Activated CD4-positive, alpha-beta T cell treated with anti-CD3 and anti-CD28 coated beads, Interleukin-2, amount 50 U/mL, for 4 hours (primary cell): ENCODE measurements at places on chromosomes 11 and 22.

GRCh38 chr11:67640021-67640757 is 626 bp upstream of the TBX10 start:
- peak; percentile 51 for DNase-seq

GRCh38 chr11:111353776-111354600 is 25.1 kb downstream of the POU2AF1 start:
- no peak for DNase-seq

DNA sequence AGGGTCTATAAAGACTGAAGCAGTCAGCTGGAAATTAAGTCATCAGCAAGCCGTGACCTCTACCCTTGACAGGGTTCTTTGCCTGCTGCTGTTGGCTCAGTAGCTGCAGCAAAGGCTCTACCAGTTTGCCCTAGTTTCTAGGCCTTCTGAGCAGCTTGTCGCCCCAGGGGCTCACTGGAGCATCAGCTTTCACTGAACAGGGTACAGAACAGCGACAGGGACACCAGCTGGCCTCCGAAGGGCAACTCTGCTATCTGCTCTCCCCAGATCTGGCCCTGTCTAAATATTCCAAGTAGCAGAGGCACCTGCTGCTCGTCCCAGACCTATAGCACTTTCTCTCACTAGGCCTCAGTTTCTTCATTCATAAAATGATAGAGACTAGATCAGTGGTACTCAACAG is 42.4 kb downstream of the SMCO4 start:
- no peak for DNase-seq

DNA sequence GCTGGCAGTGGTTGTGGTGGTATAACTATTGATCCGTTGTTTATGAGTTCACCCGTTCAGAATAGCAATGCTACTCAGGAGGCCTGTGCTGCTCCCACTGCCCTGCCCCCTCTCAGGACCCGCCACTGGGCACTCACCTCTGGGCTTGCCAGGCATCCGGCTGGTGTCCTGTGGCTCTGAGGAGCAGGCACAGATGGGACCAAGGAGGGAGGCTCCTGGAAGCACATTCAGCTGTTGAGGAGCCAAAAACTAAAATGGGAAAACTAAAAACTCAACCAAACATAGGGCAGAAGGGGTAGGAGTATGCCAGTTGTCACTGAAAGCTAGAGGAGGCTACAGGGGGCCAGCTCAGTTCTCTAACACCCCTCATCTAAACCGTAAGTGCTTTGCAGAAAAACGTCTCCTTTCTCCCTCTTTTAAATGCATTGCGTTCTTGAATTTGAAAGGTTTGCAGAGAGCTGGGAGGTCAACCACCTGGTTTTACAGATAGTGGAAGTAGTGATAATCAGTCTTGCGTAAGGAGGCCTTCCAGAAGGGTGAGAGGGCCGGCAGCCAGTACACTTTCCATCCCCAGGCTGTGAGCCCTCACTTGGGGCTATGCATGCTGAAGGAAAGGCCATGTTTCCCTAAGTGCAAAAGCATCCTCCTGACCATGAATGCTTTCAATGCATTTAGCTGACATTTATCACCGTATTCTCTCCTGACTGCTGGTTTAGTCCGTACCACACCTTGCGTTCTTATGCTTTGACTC is 547.4 kb downstream of the NTM start:
- DNase-seq, result no peak

DNA sequence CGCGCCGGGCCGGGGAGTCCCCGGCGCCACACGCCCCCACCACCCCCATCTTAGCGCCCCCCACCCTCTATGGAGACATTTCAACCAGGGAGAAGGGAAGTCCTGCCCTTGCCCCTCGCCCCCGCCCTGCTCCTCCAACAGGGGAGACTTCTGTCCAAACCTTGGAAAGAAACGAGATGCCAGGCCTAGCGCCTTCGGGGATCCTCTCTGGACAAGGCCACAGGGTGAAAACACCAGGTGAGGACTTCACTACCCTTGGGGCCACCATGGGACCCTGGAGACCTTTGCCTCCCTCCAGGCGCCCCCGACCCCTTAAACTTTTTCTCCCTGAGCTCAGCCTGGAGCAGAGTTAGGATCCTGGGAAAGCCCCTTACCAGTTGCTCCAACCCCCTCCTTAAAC is 11.6 kb upstream of the NPAS4 start:
- no peak for DNase-seq

DNA sequence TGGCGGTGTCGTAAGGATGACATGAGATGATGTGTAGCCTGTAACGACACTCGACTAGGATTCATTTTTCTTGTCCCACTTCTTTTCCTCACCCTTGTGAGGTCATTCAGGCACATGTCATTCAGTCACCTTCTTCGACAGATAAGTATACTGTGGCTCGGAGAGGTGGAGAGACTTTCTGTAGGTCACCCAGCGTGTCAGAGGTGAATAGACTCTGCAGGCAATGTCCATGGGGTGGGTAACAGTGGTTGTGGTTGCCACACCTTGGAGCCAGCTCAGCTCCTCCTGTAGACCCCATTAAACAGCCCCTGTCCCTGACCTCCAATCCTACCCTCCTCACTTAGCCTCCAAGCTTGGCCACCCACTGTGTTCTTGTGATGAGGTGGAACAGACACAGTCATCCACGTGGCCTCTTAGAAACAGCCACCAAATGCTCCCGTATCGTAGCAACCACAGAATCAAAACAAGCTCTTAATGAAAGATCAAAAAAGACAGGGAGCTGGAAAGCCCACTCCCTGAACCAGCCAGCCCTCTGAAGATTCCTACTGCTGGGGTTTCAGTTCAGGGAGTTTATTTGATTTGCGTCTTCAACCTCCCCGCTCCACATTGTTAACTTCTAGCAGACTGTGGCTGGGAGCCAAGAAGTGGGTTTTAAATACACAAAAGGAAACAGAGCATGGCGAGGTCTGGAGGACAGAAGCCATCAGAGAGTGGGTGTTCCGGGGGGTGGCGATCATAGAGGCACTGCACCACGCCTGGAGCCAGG is 89.0 kb upstream of the GRK3 start:
- no peak for DNase-seq

DNA sequence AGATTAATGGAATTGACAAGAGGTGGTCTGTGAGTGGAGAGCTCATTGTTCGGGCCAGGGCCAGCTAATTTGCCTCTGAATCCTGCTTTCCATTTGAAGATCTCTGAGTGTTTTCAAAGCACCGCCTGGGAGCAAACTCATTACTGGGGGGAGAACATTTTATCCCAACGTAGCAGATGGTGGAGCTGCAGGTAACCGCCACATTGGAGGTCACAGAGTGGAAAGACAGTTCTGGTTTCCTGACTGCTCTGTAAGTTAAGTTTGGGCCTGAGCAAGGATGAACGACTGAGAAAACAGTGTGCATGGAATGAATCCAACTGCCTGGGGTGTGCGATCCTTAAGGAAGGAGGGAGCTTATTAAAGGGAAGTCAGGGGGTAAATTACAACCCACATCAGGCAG is 30.5 kb downstream of the LMO2 start:
- no peak for DNase-seq
